ENCODE measurements at places on chromosomes 7 and 10. TPM values are rescaled to one million over a fixed set of nuclear protein-coding genes. Genes with fewer than 3 reads are reported as not detected.
A peak's percentile ranks its signal among the peaks of the same experiment; 100 is the strongest.

- no peak for DNase-seq
These were observed 400.5 kb downstream of the KCNMA1 start for GRCh38 chr10:77237120-77237519.

DNA sequence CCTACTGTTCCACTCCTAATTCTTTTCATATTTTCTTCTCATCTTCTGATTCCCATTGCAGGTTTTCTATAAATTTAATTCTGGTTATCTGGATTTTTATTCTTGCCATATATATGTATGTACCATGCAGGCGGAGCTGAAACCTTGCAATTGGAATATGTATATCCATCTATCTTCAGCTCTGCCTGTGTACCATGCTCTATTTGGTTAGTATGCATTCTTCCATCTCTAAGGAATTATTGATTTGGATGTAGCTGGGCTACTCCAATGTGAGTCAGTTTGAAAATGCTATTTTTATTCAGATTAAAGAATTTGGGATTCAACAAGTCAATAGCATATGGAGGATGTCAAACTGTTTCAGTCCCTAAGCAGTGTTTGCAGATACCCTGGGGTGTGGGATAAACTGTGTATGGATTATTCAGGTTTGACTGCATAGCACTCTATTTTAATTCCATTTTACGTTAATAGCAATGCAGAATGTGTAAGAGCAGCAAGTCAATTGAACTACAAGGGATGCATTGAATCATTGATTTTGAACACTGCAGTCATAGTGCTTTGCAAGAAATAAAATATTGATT, 528.1 kb upstream of the FZD8 start:
- DNase-seq = no peak

GRCh38 chr7:155297517-155298287, at the start of gene INSIG1:
Gene INSIG1 (plus strand): TSS chr7:155297878. CDS start chr7:155298286, 408 bp downstream.
- DNase-seq = peak; percentile 93

GRCh38 chr7:152459724-152460251, 24.0 kb upstream of the KMT2C start:
- peak; percentile 60 for DNase-seq

DNA sequence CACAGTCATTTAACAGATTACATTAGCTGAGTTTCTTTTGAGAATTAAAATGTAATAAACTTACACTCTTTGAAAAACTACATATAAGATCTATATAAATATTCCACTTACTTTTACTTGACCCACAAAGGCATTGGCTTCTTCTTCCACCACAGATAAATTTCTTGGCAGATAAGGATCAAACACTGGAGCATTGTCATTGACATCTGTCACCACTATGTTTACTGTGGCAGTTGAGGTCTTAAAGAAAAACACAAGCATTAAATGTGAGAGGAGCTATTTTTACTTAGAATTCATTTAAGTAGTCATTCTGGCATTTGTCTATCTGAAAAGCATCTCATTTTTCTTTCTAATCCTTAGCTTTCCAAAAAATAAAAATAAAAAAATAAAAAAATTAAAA, 734.4 kb downstream of the PCDH15 start:
- DNase-seq = no peak

- DNase-seq = no peak
These were observed 215.5 kb downstream of the SEMA3D start for GRCh38 chr7:84971360-84971759.

DNA sequence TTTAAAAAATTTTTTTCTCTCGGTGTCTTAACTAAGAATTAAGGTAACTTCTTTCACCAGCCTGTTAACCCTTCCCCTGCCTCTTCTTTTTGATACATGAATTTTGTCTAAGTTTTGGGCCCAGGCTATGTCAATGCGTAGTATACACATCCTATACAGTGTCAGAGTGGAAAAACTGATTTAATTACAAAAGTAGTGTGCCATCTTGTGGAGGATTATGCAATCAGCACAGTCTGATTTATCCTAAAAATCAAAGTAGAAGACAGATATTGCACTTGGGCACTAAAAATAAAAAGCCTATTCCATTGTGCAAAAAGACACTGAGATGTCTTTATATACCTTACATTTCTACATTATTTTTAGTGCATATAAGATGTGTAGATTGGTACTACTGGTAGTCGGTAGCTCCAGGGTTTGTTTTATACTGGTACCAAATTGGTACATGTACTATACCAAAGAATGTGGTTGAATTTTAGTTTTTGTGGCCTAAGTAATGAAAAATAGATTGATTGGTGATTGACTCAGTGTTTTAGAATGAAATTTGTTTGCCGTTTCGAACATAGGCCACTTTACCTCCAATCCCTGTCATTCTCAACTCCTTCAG, 96.6 kb downstream of the MKLN1 start:
- peak; percentile 42 for DNase-seq

- peak; percentile 92 for DNase-seq
These were observed 4.5 kb downstream of the KAZALD1 start for GRCh38 chr10:101066146-101066895.

DNA sequence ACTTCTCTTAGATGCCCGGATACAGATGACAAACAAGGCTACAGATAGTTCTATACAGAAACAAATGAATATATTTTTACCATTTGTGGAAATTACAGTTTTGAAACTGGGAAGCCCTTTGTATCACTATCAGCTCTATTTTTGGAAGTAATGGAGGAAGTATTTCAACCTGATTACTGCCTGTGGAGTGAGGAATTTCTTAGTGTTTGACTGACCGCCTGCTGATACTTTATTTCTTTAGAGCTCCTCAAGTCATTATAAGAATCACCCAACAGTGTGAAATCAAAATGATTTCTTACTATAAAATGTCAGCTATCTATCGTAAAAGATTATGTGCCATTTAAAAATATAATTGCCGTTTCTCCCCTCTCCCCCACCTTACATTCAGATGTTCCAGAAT, 290.9 kb downstream of the SDK1 start:
- no peak for DNase-seq

DNA sequence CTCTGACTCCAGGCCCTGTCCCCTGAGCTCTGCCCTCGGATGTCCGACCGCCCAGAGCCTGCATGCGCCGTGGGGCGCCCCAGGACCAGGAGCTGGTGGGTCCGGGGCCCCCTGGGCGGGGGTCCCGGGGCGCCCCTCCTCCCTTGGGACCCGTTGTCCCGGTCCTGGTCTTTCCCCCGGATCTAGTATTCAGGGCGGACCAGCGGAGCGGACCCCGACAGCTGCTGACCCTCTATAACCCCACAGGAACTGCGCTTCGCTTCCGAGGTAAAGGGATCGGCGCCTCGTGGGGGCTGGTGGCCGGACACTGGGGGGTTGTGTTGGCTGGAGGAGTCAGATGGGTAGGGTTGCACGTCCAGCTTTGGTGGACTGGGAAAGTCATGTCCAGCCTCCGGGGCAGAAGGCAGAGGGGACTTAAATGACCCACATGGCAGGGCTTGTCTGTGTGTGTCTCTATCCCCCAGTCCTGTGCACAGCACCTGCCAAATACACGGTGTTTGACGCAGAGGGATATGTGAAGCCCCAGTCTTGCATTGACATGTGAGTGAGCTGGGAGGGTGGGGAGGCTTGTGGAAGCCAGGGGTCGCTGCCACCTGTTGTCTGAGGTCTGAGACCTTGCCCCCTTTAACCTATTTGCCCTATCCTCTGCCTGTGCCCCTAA, 520 bp downstream of the MOSPD3 start:
- no peak for DNase-seq

DNA sequence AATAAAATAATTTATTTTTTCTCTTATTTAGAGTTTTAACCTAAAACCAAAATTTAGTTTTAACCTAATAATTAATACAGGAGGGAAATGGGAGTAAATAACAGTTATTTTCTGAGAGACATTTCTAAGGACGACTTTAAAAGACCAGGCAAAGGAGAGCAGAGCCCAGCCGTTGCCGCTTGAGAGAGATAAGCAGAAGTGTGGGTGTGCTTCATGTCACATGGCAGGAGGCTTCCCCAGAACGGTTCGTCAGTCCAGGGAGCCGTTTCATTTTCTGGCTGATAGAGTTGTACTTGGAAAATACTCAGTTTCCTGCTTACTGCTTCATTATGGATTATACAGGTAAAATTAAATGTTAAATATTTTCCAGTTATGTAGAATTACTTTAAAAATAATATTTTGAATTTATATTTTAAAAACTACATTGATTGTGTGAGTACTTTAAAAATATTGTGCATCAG, 61.4 kb downstream of the ST7 start:
- peak; percentile 42 for DNase-seq

DNA sequence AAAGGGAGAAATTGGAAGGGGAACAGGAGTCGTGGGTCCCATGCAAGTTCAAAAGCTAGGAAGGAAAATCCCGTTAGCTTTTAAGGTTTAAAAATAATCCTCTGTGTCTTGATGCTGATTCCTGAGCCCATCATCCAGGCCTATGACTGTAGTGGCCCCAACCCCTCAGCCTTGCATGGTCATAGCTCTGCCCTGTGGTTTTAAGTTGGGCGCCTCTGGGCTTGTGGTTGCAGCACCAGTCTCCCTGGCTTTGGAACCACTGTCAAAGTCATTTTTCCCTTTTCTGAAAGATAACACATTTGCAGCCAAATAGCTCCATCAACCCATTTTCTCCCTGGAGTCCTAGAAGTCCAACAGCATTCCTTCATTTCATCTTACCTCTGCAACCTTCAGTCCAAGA, 13.6 kb downstream of the TMEM236 start:
- DNase-seq = no peak

- DNase-seq = no peak
These were observed 51.3 kb upstream of the KCND2 start for GRCh38 chr7:120221666-120222065.

GRCh38 chr10:78199759-78200158, 166.1 kb downstream of the RPS24 start:
- no peak for DNase-seq

DNA sequence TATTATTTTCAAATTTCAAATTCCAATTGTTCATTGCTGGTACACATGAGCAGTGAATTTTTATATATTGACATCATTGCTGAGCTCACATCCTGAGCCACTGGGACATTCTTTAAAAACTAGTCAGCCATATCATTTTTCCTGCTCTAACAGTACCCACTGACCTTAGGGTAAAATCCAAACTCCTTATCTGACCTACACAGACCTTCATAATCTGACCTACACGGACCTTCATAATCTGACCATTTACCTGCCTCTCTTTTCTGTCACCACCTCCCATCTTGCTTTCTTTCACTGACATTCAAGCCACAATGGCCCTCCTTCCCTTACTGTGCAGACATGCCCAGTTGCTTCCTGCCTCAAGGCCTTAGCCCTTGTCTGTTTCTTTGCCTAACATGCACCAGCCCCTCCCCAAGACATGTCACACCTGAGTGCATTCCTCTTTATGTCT, 16.1 kb upstream of the CUZD1 start:
- DNase-seq = no peak

DNA sequence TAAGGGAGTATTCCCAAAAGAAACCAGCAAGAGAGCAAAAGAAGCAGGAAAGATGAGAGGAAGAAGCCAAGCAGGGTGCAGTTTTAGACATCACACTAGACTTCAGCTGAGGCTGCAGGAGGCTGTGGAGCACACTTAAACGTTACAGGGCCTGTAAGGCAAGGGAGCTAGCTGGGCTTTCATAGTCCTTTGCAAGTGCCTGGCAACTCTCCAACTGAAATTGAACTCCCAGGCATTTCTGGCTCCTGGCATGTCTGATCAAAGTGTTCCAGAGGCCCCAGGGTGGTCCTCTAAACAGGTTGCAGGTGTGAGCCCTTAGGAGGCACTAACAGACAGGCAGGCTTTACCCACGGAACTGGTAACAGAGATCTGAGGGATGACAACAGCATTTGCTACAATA, 750.2 kb downstream of the XPNPEP1 start:
- no peak for DNase-seq

- DNase-seq = no peak
These were observed 131.6 kb downstream of the PKD1L1 start for GRCh38 chr7:47816647-47817046.

DNA sequence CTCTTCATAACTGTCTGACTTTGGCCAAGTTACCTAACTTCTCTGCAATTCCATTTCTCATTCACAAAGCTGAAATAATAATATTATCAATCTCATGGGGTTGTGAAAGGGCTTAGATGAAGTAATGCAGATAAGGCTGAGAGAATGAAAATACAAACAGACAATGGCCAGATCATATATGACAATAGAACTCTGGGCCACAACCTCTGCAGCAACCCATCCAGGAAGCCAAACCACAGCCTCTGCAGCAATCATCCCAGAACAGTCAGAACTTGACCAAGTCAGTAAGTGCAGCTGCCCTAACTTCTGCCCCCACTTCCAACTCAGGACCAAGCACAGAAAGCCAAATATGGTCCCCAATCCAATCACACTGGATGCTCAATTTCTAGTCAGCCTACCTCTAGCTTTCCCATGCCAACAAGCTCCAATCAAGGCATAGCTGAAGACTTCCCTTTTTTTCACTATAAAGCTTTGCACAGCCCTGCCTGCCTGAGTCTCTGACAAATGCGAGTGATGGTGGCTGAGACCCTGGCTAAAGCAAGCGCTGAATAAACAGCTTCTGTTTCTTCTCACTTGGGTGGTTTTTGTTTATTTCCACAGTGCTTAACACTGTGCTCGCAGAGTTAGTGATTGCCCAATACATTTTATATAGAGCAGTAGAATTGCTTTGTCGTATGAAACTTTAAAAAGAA, 34.8 kb upstream of the TNPO3 start:
- DNase-seq = no peak

GRCh38 chr7:14016950-14017349, 27.5 kb upstream of the ETV1 start:
- DNase-seq = no peak

The TUBAL3 gene
- total RNA-seq = 20.9 TPM

The HOGA1 gene
- 0.47 TPM for total RNA-seq

The GOT1 gene
- total RNA-seq = 105 TPM

The CDK13 gene
- total RNA-seq = 57.5 TPM

The SLF2 gene
- 31.1 TPM for total RNA-seq
